Karpas-422 (cell line): ENCODE measurements at places on chromosomes 7 and 10.
A peak's percentile ranks its signal among the peaks of the same experiment; 100 is the strongest.

DNA sequence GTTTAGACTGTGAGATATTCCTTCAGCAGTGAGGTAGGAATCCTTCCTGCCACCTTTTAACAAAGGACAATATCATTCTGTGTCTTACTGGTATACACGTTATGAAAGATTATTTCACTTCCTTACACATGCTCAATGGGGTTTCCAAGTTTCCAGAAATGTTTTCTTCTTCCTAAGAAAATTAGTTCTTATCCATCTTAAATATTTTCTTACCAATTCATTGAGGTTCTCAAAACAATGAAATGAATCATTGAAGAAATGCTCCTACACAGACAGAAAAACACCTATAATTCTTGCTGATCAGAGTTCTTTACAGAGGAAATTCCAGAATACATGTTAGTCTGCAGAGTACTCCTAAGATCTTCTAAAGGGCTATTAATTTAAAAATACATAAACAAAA is 51.4 kb upstream of the SEC61G start:
- no peak for DNase-seq

GRCh38 chr10:78904196-78904595 is 164.6 kb upstream of the ZMIZ1 start:
- DNase-seq: no peak

DNA sequence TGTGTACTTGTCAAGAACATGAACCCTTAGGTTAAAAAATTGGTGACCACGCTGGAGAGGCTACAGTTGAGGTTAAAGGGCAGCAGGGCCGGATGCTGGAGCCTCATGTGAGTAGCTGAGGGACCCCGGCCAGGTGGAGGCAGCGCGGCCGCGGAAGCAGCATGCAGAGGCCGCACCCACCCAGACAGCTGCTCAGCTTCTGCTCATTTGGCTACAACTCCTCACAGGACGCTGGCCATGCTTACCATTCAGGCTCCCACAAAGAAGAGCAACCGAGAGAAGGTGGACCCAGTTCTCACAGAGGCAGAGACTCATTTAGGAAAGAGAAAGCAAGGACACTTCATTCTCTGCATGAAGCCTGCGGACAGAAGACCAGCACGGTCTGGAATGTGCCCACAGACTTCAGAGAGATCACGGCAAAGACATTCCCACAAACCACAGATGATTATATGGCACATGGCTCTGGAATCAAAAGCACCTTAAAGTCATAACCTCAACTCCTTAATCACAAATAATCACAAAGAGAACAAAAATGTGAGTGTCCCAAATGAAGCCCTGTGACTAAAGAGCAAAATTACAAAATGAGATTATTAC is 94.4 kb downstream of the VOPP1 start:
- no peak for DNase-seq

DNA sequence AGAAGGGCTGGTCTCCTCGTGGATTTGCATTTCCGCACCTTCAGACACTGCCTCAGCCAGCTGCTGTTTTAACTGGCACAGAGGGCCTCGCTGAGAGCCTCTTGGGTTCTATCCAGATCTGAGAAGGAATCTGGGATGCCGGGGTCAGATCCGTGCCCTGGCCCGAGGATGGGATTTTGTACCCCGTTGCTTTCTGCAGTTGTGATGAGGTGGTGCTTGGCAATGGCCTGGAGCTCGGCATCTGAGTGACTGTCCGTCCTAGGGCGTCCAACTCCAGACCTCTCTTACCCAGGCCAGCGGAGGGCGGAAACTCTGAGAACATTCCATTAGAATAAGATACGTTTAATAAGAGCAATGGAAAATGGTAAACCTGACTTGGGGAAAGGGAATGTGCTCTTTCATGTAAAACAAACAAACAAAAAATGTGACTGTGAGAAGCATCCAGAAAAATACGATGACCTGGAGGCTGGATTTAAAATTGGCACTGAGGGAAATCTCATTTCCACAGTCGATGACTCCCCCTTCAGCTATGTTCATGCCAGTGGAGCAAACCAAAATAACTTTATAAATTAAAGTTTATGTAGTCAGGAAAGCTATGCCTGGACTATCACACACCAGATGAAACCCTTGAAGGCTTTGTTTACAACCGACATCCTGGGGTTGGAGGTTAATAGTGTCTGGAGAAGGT is 39.6 kb downstream of the GRK5 start:
- DNase-seq: no peak

- no peak for DNase-seq
Measured at GRCh38 chr10:110601581-110601980, 34.1 kb downstream of the SMC3 start.

- DNase-seq: no peak
Measured at GRCh38 chr10:86060386-86061277, 306.0 kb downstream of the GRID1 start.

DNA sequence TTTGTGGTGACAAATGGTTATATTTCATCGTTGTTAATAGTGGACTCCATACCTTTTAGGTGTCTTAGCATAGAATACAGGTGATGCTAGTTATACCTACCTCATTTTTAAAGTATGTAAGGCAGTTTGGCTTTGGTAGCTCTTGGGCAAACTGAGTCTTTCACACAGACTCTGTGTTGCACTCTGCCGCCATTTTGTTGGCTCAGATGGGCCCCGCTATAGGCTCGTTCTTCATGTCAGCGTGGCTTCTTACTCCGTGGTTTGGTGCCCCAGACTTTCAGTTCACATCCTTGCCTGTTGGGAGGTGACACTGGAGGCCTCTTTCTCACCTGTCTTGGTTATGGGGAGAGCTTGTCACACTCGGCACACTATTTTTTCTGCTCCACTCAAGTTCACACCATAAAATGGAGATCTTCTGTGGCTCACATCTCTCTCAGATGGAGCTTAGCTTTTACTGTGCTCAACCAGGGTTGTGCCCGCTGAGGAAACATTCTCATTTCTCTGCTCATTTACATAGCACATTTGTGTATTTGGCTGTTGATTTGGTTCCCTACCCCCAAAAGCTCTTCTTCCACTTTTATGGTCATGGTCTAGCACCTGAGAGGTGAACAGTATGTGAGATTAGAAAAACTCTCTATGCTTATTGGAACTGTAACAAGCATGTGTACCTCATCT is 178.5 kb downstream of the ARID5B start:
- DNase-seq: peak; percentile 89

GRCh38 chr10:49595003-49595712 is 15.0 kb upstream of the SLC18A3 start:
- DNase-seq: no peak

DNA sequence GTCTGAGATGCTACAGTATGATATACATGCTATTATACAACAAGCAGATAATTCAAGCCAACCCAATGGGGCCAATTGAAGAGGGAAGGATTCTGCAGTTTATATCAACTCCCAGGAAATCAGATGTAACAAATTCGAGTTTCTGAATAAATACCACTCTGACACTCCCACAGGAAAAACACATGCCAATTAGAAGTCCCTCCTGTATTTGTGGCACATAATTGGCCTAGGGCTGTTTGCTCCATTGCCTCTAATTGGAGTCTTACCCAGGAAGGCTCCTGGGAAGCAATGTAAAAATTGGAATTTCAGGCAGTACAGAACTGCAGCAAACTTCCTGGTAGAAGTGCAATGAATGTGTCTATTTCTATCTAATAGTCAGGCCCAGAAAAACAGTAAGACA is 4.7 kb downstream of the PPA1 start:
- no peak for DNase-seq
